CD8-positive, alpha-beta T cell (primary cell): ENCODE measurements at places on chromosomes 3 and 15.

GRCh38 chr15:64144192-64144564 lies 7.4 kb upstream of the SNX22 start:
- DNase-seq, result no peak

DNA sequence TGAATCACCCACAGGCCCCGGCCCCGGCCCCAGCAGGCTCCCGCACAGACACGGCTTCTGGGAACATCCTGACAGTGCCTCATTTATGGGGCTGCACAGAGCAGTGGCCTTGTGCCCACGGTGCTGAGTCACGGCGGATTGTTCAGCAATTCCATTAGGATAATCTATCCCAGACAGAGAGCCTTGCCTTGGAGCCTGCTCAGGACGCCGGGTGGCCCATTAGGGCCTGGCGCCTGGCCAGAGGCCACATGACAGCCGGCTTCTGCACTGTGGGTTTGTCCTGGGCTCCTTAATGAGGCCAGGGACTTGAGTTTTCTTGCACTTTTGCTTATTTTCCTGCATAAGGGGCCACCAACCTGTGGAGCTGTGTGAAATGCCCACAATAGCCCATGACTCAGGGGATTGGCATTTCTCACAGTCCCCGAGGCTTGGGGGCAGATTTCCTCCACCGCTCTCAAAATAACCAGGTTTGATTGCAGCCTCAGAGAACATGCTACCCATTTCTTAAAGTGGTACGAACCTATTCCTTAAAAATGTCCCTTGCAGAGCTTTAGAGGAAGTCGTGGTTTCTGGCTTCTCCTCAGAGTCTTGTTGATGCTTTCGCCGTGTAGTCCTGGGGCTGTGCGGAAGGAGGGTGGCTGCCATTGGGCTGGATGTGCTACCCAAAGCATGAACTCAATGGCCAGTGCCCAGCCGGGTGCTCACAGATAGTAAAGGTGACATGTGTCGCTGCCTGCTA lies 19.0 kb downstream of the SYNM start:
- no peak for DNase-seq

DNA sequence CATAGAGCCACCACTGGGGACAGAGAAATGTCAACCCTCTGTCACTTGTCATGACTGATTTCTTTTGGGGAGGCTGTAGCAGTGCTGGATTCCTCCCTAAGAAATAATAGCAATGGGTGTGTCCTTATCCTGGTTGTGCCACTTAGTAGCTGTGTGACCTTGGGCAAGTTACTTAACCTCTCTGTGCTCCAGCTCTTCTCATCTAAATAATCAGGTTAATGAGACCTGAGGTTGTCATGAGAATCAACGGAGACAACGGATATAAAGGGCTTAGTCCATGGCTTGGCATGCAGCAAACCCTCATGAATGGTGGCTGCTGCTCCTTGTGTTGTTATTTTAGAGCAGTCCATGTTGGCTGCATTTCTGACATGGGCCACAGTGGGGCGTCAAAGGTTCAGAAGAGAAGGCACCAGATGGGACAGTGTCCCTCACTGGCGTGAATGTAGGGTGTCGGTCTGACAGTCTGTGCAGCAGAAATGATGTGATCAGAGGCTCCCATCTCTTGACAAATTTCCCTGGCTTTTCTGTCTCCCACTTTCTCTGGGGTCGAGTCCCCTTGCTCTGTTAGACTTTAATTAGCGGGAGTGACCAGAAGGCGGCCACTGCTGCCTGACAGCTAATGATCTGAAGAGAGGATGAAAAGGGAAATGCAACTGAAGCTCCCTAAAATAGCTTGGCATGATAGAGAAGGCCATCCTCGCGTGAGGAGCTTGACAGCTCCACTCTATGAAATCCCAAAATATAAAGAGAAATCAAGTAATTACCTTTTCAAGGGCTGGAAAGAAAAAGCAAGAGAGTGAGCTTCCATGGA lies 209.4 kb downstream of the CADPS start:
- no peak for DNase-seq

GRCh38 chr3:127628788-127629466 lies at the start of gene PODXL2:
PODXL2 (plus strand) TSS chr3:127629185; CDS start chr3:127629220, 35 bp downstream.
- no peak for DNase-seq

DNA sequence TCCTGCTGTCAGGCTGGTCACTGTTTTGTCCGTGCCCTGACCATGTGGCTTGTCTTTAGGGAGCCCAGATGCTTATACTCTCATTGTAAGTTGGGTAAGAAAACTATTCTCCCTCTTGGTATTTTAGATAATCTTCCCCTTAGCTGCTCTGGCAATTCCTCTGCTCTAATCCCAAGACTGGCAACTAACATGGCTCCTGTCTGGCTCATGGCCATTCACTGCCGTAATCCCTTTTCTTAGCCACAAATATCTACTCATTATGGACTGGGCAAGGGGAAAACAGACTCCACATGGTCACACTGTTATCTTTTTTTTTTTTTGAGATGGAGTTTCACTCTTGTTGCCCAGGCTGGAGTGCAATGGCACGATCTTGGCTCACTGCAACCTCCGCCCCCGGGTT lies 38.8 kb downstream of the TYRO3 start:
- DNase-seq, result no peak

DNA sequence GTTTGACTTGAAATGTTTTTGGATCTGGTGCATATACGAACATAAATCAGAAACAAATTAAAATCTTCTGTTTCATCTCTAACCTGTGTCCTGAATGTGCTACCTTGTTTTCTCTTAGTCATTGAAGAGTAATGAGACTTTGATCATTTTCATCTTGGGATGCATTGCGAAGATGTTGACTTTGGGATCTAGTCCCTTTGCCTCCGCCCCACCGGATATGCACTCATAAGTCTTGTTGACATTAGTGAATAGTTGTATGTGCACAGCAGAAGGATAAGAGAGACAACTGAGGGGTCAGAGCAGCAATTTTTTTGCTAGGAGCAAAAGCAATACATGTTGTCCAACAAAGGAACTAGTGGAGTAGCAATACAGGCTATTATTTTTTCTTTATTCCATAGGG lies 35.9 kb upstream of the SPRED1 start:
- no peak for DNase-seq

DNA sequence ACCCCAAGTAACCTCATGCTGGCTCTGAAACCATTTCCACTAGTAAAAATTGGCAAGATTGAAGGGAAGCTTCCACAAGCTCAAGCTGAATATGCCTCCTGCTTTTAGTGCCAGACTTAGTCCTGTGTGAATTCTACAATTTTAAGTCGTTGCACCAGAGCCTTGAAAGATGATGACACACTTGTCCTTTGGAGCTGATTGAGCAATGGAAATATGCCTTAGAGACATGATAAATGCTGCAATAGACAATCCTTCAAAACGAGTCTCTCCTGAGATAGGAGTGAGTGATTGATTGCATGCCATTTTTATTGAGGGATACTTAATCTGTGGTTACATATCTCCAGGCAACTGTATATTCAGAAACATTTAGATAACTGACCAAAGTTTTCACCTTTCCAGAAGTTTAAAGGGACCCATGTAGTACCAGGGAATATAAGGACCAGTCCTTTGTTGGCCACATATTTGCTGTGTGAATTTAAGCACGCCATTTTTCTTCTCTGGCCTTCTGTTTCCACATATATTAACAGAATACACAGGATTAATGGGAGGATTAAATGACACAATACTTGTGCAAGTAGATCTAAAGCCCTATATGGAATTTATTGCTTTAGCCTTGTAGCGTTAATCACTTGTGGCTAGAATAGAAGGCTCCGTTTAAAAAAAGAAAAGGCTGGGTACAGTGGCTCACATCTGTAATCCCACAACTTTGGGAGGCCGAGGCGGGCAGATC lies 65.1 kb downstream of the PPARG start:
- DNase-seq, result no peak

DNA sequence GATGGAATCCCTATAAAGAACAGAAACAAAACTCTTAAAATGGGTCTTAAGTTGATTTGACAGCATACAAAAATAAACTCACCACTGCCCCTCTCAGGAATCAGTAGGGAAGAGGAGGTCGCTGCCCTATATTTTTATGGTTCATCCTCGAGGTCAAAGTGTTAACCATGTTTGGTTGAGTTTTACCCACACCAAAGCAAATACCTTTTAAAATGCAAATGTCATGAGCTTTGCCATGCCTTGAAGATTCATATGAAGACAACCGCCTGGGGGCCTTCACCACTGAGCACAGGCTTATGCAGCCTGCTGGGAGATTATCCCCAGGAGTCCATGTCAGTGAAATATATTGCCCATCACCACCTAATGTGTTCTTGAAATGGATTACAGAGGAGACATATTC lies 66.1 kb downstream of the GLB1 start:
- no peak for DNase-seq

DNA sequence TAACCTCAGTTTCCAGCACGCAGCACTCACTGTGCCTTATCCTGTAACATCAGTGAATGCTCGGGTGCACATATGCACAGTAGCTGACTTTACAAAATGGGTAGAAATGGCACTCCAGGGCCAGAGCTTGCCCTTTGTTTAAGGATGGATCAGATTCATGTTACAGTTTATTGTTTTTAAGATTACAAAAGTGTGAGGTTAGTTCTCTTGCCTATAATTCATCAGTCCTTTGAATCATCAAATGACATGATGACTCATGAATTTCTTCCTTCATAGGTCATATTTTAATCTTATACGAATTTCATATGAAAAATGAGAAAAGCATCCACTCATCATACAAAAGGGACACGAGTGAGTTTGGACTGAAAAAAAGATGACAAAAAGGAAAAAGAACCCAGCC lies 545.3 kb downstream of the GBE1 start:
- DNase-seq, result no peak

GRCh38 chr3:98814817-98815420 lies 51.8 kb downstream of the ST3GAL6 start:
- DNase-seq, result no peak

- DNase-seq, result no peak
These were observed 56.4 kb downstream of the NCEH1 start for GRCh38 chr3:172654470-172654869.

DNA sequence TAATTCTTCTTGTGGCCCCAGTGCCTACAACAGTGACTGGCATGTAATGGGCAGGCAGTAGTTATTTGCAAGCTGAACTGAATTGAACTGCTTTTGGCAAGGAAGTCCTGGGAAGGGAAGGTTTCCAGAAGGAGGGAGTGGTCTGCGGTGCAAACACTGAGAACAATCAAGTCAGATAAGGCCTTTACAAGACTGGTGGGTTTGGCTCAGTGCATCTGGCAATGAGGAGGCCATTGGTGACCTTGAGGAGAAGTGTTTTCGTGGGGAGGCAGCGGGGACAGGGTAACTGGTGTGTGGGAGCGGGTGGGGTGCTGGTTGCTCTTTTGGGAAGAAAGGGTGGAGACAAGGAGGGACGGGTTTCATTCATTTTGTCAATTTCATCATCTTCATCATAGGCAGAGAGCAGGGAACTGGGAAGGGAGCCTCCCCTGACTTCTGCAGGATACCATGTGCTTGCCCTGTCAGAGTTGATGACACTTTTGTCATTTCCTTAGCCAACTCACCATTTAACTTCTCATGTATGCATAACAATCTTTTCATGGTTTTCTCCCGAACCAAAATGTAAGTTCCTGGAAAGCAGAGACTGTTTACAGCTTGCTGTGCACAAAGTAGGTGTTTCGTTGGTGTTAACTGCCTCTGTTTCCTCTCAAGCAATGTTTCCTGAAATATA lies 8.4 kb upstream of the EHD4 start:
- DNase-seq, result no peak

DNA sequence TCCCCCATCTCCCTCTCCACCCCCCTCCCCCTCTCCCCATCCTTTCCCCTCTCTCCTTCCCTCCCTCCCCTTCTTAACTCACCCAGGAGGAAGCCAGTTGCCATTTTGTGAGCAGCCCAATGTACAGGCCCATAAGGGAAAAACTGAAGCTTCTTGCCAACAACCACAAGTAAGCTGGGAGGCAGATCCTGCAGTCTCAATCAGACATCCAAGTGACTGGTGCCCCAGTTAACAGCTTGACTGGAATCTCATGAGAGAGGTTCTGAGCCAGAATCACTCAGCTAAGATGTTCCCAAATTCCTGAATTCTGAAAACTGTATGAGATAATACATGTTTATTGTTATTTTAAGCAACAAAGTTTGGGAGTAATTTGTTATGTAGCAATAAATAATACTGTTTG lies 90.7 kb downstream of the C3orf70 start:
- DNase-seq, result no peak

DNA sequence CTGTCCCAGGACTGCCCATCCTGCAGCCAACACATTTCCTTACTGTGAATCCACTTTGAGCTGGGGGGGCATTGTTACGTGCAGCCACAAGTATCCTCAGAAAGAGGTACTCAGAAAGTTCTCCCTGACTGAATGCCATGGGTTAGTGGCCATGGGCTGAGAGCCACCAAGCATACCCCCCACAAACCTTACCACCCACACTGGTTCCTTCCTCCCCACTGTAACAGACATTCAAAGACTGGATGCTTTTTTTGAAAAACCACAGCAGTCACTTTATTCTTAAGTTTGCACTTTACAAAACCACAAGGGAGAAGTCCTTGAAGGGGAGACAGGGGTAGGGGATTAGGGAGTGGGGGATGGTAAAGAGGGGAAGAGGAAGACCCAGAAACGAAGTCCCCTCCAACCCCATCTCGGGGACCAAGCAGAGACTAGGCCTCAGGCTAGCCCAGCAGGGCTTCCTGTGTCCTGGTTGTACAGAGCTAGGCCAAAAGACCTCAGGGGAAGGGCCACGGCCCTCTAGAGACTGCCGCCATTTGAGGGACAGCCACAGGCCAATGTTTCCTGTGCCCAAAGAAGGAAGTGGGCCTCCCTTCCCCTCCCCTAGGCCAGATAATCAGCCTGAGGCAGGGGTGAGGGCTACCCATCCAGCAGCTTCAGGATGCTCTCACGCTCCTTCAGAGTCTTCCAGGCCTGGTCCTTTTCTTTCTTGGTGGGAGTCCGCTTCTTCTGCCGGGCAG lies 10.1 kb upstream of the CAMK1 start:
- DNase-seq, result peak; percentile 52

DNA sequence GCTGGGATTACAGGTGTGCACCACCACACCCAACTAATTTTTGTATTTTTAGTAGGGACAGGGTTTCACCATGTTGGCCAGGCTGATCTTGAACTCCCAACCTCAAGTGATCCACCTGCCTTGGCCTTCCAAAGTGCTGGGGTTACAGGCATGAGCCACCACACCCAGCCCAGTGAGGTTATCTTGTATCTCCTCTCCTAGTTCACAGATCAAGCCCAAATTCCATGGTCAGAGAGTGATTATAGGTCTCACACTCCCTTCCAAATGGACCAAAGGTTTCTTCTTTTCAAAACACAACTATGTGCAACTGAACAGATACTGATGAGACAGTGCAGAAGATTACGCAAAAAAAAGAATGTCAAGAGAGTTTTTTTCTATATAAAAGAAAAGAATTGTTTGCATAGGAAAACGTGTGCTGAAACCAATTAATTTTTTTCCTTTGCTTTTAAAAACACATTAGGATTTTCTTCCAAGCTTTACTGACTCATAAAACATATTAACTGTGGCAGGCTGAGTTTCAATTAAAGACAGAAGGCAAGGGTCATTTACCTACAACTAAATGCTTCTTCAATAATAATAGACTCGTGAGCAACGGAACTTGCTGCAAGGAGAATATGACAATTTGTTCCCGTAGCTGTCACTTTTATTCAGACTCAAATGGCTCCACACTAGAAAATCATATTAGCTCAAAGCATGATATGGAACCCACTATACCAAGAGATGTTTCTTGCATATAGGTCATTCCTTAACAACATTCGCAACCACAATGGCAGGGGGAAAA lies 30.4 kb upstream of the THUMPD3 start:
- DNase-seq, result no peak

GRCh38 chr15:67349634-67350033 lies 95.0 kb downstream of the IQCH start:
- DNase-seq, result no peak
